Myocyte (in vitro differentiated cells): ENCODE measurements at places on chromosomes 16 and 17.
A peak's percentile ranks its signal among the peaks of the same experiment; 100 is the strongest.

- no peak for DNase-seq
These were observed 28.7 kb downstream of the CCR7 start for GRCh38 chr17:40536295-40537171.

GRCh38 chr17:8012996-8013640 lies 10.7 kb downstream of the GUCY2D start:
- no peak for DNase-seq

GRCh38 chr16:50611332-50611934 lies 63.2 kb downstream of the NKD1 start:
- DNase-seq, result no peak

DNA sequence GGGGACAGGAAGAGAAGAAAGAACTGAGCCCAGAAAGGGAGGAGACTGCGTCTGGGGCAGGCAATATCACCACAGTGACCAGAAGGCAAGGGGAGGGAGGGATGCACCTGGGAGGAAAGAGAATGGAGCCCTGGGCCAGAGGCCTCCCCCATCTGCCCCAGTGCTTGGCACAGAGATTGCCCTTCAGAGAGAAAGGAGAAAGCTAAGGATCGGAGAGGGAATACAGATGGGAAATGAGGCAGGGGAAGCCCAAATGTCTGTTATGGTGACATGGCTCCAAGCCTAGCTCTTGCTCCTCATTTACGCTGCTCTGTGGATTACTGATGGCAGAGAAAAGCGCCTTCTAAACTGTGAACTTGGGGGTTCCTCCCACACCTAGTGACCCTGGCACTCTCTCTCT lies 47.2 kb downstream of the PIPOX start:
- DNase-seq, result no peak

GRCh38 chr17:55601874-55602364 lies 90.7 kb upstream of the SMIM36 start:
- peak; percentile 65 for DNase-seq
